ENCODE measurements at places on chromosomes 13 and 19.

GRCh38 chr13:23087880-23088279, 92.9 kb upstream of the SGCG start:
- no peak for DNase-seq

DNA sequence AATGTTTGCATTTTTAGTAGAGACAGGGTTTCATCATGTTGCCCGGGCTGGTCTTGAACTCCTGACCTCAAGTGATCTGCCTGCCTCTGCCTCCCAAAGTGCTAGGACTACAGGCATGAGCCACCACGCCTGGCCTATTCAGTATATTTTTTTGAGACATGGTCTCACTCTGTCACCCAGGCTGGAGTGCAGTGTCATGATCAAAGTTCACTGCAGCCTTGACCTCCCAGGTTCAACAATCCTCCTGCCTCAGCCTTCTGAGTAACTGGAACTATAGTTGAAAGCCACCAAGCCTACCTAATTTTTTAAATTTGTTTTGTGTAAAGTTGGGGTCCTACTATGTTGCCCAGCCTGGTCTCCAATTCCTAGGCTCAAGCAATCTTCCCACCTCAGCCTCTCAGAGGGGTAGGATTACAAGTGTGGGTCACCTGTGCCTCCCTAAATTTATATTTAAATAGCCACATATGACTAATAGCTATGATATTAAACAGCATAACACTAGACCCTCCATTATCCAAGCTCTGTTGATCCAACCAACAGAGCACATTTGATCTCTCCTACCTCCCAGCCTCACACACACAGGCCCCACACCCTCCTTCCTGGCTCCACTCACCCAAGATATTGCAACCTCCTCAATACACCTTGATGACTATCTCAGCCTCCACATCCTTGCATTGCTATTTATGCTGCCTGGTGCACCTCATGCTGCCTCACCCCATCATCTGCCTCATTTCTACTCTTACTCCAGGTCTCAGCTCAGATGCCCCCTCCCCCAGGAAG, 2.1 kb upstream of the CEACAM19 start:
- no peak for DNase-seq

- DNase-seq = no peak
These were observed 56.0 kb downstream of the ZAR1L start for GRCh38 chr13:32259116-32259515.

GRCh38 chr13:50403311-50403710, 388.1 kb downstream of the KCNRG start:
- no peak for DNase-seq
